A549 treated with dexamethasone at 1 μM for 4 hours (cell line): ENCODE measurements at places on chromosomes 3 and 15. TPM values are rescaled to one million over a fixed set of nuclear protein-coding genes. Genes with fewer than 3 reads are reported as not detected.

Gene FSTL1
- 44.5 to 74.3 TPM (median 60.0 TPM) in 5 replicates for total RNA-seq

Gene PRRT3
- 1.2 to 1.9 TPM (median 1.7 TPM) in 5 replicates for total RNA-seq

Gene SERPINI2
- total RNA-seq, result not detected in 5 replicates

Gene SCN5A
- 0.40 to 0.86 TPM (median 0.62 TPM) in 5 replicates for total RNA-seq

Gene ILDR1
- total RNA-seq, result not detected in 5 replicates

Gene IL17RD
- total RNA-seq, result 0.62 to 1.3 TPM (median 1.2 TPM) in 5 replicates

Gene ROPN1
- total RNA-seq, result not detected in 5 replicates

Gene RFTN1
- total RNA-seq, result 3.0 to 3.8 TPM (median 3.3 TPM) in 5 replicates

Gene LARP6
- total RNA-seq, result 48.5 to 76.8 TPM (median 71.1 TPM) in 5 replicates

Gene HTR3E
- total RNA-seq, result not detected in 5 replicates

Gene CHCHD6
- 17.9 to 21.9 TPM (median 19.2 TPM) in 5 replicates for total RNA-seq

Gene MAN2C1
- 36.7 to 85.3 TPM (median 66.1 TPM) in 5 replicates for total RNA-seq

Gene WDR93
- total RNA-seq, result 0.10 to 0.27 TPM (median 0.17 TPM) in 5 replicates

Gene CACNA2D2
- total RNA-seq, result 0.48 to 0.77 TPM (median 0.67 TPM) in 5 replicates

Gene FSIP1
- 0.58 to 1.2 TPM (median 0.95 TPM) in 5 replicates for total RNA-seq

Gene CKMT1A
- 2.4 to 3.3 TPM (median 2.8 TPM) in 5 replicates for total RNA-seq

Gene CCR8
- total RNA-seq, result not detected in 5 replicates

Gene LCTL
- not detected in 5 replicates for total RNA-seq

Gene ITIH1
- total RNA-seq, result 0.06 TPM in 1 of 5 replicates, not detected in the others

Gene GABRB3
- 61.6 to 98.3 TPM (median 85.1 TPM) in 5 replicates for total RNA-seq

Gene KIF9
- total RNA-seq, result 17.7 to 19.2 TPM (median 18.9 TPM) in 5 replicates

Gene ARPP21
- 0.02 to 0.19 TPM (median 0.03 TPM) in 5 replicates for total RNA-seq

Gene GPR160
- 0.90 to 1.8 TPM (median 1.7 TPM) in 5 replicates for total RNA-seq

Gene VGLL3
- total RNA-seq, result 6.3 to 18.2 TPM (median 13.5 TPM) in 5 replicates

Gene IGDCC3
- 0.06 to 0.22 TPM (median 0.19 TPM) in 5 replicates for total RNA-seq

Gene TMEM207
- not detected in 5 replicates for total RNA-seq

Gene FEZF2
- total RNA-seq, result not detected in 5 replicates

Gene KNG1
- total RNA-seq, result 0.07 TPM in 1 of 5 replicates, not detected in the others

Gene BFSP2
- total RNA-seq, result not detected in 5 replicates

Gene SCG3
- 0.04 to 0.10 TPM (median 0.05 TPM) in 4 of 5 replicates, not detected in the other for total RNA-seq

Gene GCSAM
- not detected in 5 replicates for total RNA-seq

Gene RLBP1
- total RNA-seq, result not detected in 5 replicates

Gene TMEM266
- total RNA-seq, result 0.13 to 0.29 TPM (median 0.22 TPM) in 5 replicates

Gene IFRD2
- 66.6 to 89.9 TPM (median 85.4 TPM) in 5 replicates for total RNA-seq

Gene NLGN1
- not detected in 5 replicates for total RNA-seq

Gene SIDT1
- total RNA-seq, result 0.29 to 0.53 TPM (median 0.49 TPM) in 5 replicates
